Motor neuron (in vitro differentiated cells): ENCODE measurements at places on chromosomes 13 and 19. TPM values are rescaled to one million over a fixed set of nuclear protein-coding genes. Genes with fewer than 3 reads are reported as not detected.

DNA sequence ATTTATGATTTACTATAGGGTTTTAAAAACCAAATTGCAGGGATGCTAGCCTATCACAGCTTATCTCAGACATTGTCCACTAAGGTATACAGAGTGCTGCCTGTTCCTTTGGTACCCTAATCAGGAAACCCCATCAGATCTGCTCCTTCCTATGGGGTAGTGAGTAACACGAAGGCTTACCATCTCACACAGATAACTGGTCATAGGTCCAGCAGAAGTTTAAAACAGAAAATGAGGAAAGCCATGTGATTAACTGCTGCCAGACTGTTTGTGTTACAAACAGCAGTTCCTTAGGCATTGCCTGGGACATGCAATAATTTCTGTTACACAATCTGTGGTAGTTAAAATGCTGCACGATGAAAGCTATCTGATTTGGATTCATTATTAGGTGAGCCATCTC, 53.5 kb upstream of the ALOX5AP start:
- peak; percentile 41 for ATAC-seq

DNA sequence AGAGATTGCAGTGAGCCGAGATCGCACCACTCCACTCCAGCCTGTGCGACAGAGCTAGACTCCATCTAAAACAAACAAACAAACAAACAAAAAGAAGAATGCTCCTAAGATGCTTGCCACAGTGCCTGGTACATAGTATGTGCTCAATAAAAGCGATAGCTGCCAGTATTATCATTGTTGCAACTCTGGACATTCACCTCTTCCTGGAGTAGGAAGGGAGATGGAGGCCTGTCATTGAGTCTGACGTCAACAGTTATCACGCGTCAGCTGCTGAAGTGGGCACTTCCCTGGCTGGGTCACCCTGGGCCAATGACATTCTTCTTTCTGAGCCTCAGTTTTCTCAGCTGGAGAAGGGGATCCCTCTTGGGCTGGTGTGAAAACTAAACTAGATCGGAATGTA, 4.2 kb upstream of the PLAUR start:
- ATAC-seq, result no peak

DNA sequence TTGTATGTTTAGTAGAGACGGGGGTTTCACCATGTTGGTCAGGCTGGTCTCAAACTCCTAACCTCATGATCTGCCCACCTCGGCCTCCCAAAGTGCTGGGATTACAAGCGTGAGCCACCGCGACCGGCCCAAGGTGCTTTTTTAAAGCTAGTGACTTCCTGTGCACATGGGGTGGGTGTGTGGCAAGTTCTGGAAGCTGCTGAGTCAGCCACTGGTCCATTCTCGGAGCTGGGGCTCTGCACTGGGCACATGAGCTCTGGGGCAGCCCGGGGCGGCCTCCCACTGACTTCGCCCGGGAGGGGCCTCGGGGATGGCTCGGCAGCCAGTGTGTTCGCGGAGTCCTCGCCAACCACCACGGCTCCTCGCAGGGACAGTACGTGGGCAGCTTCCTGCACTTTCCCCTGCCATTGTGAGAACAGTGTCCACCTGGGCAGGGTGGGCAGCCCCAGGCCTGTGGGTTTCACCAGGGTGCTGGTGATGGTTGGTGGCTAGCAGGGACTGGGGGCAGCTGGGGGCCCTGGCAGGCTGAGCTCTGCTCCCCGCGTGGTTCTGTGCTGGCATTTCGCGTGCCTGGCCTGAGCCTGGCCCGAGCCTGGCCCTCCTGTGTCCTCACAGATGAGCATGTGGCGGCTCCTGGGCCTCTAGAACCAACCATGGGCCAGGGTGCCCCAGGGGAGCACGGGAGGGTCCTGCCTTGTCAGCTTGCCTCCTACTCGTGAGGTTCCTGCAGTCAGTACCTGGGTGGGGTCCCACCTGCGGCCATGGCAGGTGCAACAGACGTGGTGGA, 12.2 kb downstream of the CBARP start:
- no peak for ATAC-seq

DNA sequence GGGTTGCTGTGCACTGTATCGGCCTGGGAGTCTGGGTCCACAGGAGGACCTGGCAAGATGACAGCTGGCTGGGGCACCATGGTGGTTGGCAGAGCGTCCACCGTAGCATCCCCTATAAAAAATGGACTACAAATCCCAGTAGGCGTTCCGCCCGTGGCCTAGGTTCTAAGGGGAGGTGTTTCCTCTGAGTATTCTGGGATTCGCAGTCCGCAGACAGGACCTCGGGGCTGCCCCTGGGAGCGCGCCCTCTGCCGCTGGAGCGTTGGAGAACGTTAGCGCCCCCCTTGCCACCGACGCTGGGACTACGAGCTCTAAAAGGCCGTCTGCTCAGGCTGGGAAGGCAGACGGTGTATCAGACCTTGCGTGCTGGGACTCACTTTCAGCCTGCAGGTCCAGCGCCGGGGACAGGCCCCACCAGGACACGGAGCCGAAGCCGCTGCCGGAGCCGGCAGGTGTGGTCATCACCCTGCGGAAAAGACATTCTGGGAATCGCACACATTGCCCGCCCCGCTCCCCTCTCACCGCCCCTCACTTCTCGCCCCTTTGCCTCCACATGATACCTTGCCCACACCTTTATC, 372 bp downstream of the DNAAF3 start:
- ATAC-seq, result peak; percentile 69

DNA sequence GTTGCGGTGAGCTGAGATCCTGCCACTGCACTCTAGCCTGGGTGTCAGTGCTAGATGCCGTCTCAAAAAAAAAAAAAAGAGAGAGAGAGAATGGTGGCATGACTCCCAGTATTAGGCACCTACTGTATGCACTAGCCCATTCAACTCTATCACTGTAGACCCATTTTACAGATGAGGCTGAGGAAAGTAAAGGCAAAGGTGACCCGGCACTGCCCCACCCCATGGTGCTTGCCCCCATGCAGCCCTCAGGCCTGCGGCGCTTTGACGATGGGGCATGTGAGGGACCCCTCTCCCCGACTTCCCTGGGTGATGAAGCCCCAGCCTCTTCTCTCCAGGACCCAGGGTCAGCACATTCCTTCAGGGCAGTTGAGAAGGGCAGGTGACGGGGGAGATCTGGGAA, 7.3 kb downstream of the NPAS1 start:
- no peak for ATAC-seq

- ATAC-seq, result no peak
Measured at GRCh38 chr19:45939792-45940514, 25.4 kb upstream of the NANOS2 start.

DNA sequence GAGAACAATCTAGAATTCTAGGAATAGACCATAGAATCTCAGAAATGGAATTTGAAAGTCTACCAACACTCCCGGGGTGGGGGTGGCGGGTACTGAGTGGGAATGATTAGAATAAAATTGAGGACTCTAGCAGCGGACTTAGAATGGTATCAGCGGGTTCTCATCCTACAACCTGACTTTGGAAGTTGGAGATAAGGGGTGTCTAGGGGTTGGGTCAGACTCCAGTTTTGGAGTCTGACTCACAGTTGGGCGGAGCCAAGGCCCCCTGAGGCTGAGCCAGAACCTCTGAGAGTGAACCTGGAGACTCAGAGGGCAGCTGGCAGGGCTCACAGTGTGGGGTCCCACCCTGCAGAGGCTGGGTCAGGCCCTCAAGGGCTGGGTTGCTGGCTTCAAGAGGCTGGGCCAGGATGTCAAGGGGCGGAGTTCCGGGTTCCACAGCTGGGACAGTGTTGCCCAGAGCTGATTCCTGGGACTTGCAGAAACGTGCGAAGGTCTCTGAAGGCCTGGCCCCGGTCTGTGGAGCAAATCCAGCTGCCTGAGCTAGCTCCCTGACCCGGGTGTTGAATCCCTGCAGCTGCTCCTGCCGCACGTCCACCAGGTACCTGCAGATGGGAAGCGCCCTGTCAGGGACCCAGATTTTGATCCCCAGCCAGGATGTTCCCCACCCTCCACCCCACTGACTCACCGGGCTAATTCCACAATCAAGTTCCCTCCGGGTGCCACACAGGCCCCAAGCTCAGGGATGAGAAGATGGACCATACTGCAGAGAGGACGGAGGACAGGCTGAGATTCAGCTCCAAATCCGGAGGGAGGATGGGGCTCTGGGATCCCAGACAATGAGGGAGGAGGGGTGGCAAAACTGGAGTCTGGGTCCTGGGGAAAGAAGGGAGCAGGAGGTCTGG, 1.6 kb upstream of the TNNI3 start:
- ATAC-seq, result peak; percentile 59

DNA sequence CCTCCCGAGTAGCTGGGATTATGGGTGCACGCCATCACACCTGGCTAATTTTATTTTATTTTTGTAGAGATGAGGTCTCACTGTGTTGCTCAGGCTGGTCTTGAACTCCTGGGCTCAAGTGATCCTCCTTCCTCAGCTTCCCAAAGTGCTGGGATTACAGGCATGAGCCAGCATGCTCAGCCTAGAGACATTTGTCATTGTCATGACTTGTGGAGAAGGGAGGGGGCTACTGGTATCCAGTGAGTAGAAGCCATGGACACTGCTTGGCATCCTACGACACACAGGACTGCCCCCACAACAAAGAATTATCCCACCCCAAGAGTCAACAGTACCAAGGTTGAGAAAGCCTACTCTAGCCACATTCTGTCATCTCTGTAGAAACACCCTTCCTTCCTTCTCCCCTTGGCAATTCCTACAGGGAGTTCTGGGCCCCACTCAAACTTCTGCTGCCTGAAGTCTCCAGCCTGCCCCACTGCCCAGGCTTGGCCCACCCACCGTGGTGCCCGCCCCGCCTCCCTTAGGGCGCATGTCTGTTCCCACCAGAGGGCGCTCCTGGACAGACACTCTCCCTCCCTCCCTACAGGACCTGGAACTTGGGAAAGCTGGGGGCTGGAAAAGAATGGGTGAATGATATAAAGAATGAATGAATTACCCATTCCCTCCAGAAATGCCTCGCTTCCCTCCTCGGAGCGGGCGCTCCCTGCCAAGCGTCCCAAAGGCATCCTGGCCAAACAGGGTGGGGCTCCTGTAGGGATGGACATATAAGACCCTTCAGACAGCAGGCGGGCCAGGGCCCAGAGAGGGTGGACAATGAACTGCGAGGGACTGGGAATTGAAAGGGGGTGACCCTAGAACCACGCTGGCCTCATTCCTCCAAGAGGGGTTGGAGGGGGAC, 5.5 kb upstream of the EMP3 start:
- peak; percentile 8 for ATAC-seq

DNA sequence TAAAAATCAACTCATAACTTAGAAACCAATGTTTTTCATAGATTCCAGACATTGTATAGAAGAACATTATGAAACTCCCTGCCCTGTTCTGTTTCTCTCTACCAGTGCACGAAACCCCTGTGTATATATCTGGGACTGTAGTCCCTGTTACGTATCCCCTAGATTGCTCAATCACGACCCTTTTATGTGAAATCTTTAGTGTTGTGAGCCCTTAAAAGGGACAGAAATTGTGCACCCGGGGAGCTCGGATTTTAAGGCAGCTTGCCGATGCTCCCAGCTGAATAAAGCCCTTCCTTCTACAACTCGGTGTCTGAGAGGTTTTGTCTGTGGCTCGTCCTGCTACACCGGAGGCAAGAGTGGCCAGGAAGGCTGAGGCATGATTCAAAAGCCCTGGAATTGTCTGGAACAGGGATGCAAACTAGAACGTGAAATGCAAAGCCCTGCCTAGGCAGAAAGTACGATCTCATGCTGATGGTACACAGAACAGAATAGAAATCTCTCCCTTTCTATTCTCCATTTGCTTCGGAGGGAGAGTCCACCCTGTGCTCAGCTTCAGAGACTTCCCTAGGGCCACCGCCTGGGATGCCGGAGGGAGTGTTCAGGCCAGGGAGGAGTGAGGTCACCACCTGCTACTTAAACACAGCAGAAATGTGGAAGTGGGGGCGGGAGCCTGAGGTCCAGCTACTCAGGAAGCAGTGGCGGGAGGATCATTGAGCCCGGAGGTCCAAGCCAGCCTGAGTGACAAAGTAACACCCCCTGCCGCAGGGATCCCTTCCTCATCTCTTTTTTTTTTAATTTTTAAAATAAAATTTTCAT, 758 bp upstream of the ZNF888 start:
- ATAC-seq, result peak; percentile 31

- peak; percentile 83 for ATAC-seq
Measured at GRCh38 chr19:46890423-46891170, 29.8 kb downstream of the ARHGAP35 start.

- ATAC-seq, result peak; percentile 62
Measured at GRCh38 chr13:37617173-37617572, 18.6 kb upstream of the POSTN start.

DNA sequence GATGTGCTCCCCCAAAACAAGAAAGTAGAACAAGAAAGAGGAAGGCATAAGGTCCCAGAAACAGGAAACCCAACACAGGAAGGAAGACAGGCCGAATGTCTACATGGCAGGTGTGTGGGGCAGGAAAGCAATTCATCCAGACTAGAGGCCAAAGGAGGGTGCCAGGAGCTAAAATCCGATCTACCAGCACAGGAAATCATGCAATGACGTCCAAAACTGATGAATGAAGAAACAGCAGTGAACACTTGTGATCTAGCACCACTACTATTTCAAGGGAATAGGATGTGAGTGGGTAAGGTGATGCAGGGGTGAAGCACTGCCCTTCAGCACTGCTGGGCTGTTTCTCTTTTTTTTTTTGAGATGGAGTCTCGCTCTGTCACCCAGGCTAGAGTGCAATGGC, 59.1 kb downstream of the DOCK9 start:
- ATAC-seq, result no peak

- no peak for ATAC-seq
Measured at GRCh38 chr19:16671652-16672274, 10.8 kb downstream of the TMEM38A start.

- peak; percentile 90 for ATAC-seq
Measured at GRCh38 chr19:40365613-40366401, 17.3 kb downstream of the PLD3 start.

DNA sequence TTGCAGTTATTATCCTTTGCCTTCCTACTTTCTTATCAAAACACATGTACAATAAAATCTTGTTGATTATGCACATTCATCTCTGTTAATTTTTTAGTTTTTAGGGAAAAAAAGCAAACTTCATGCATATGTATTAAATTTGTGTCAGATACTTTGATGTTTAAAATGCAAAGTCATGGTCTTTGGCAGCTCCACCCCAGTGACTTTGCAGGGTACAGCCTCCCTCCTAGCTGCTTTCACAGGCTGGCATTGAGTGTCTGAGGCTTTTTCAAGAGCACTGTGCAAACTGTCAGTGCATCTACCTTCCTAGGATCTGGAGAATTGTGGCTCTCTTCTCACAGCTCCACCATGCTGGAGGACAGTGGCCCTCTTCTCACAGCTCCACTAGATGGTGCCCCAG, 1988.1 kb upstream of the PCDH20 start:
- ATAC-seq, result peak; percentile 51

Gene SLC46A3
- total RNA-seq, result 3.6 and 3.9 TPM in 2 replicates

Gene KCNN4
- total RNA-seq, result 0.22 and 0.78 TPM in 2 replicates

Gene EPSTI1
- 4.5 and 6.1 TPM in 2 replicates for total RNA-seq

Gene TJP3
- not detected in 2 replicates for total RNA-seq

Gene BCAM
- total RNA-seq, result 4.4 and 4.5 TPM in 2 replicates

Gene BBC3
- 17.8 and 18.0 TPM in 2 replicates for total RNA-seq

Gene PEPD
- 95.8 and 113 TPM in 2 replicates for total RNA-seq
